Suprapubic skin (tissue), 4 donors: ENCODE measurements at places on chromosomes 11 and 22. TPM values are rescaled to one million over a fixed set of nuclear protein-coding genes. Genes with fewer than 3 reads are reported as not detected.

TRIM51 gene
- not detected for total RNA-seq

TENM4 gene
- total RNA-seq: 44.5 TPM

DERL3 gene
- total RNA-seq: 0.34 TPM

MCHR1 gene
- 2.1 TPM for total RNA-seq

APOA4 gene
- not detected for total RNA-seq

ARHGAP8 gene
- total RNA-seq: 6.9 TPM

GRIA4 gene
- total RNA-seq: 1.9 TPM

SMTNL1 gene
- not detected for total RNA-seq

RIMBP3C gene
- not detected for total RNA-seq

RAPSN gene
- not detected for total RNA-seq

CCDC15 gene
- total RNA-seq: 11.5 TPM

DBX1 gene
- not detected for total RNA-seq

VWA5A gene
- total RNA-seq: 25.2 TPM

SYNGR1 gene
- total RNA-seq: 34.6 TPM

BTG4 gene
- total RNA-seq: not detected

BTBD18 gene
- total RNA-seq: not detected

CRACR2B gene
- 14.0 TPM for total RNA-seq

OR2D2 gene
- total RNA-seq: not detected

NLRP14 gene
- total RNA-seq: not detected

OR10A6 gene
- not detected for total RNA-seq

GGT1 gene
- 9.1 TPM for total RNA-seq

IL17REL gene
- not detected for total RNA-seq

FAM111B gene
- total RNA-seq: 0.48 TPM

PNPLA5 gene
- 13.5 TPM for total RNA-seq

OR52H1 gene
- total RNA-seq: not detected

FAT3 gene
- 0.44 TPM for total RNA-seq

KCNQ1 gene
- 0.91 TPM for total RNA-seq

HSPB2 gene
- total RNA-seq: not detected

PLAAT3 gene
- 14.2 TPM for total RNA-seq

FAM181B gene
- 0.42 TPM for total RNA-seq

KDM4E gene
- total RNA-seq: not detected
